Left colon (tissue), 2 donors: ENCODE measurements at places on chromosomes 1 and 21. TPM values are rescaled to one million over a fixed set of nuclear protein-coding genes. Genes with fewer than 3 reads are reported as not detected.
A peak's percentile ranks its signal among the peaks of the same experiment; 100 is the strongest.

The KRTAP21-2 gene
- not detected for total RNA-seq

DNA sequence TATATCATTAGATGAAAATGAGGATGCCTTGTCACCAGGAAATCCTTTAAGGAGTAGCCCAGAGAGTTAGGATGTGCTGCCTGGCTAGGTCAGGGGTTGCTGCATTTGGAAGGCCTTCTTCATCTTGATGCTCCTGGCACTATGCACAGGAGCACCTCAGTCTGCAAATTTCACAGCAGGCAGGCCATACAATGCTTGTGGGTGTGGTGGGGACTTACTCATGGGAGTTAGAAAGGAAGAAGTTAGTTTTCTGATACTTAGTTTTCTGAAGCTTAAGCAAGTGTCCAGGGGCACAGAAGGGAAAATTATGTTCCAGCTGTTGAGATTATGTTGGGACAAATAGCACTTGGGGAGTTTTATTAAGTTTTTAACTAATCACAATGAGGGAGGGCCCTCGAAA lies 11.4 kb downstream of the HLX start:
- DNase-seq, result no peak

DNA sequence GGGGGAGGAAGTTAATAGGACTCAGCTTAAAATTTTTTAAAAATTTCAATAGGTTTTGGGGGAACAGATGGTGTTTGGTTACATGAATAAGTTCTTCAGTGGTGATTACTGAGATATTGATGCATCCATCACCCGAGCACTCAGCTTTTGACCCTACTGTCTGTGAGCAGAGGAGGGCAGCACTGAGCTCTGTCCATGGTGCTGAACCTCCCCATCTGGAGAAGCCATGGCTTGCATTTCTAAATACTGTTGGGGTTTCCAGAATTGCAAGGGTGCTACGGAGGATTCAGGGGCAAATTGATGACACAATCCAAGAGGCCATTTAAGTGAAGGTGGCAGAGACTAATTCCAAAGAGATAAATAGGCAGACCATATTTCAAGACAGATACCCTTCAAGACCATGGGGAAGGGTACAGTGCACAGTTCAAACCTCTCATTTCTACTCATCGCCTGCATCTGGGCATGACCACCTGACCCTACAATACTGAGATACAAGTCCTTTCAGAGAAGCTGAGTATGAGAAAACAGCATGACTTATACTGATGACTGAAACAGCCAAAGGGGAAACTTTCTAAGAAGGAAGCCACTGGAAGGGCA lies 17.2 kb downstream of the SYT2 start:
- DNase-seq, result peak; percentile 82

The HES3 gene
- total RNA-seq, result not detected
